Body of pancreas (tissue), 4 donors: ENCODE measurements at places on chromosomes 7 and 10. TPM values are rescaled to one million over a fixed set of nuclear protein-coding genes. Genes with fewer than 3 reads are reported as not detected.

The HYAL4 gene
- total RNA-seq = not detected

The DIP2C gene
- total RNA-seq = 11.9 TPM

The CYP3A7 gene
- total RNA-seq = 1.3 TPM

The KIAA1217 gene
- 36.9 TPM for total RNA-seq

The DENND2A gene
- total RNA-seq = 2.6 TPM

The CELF2 gene
- total RNA-seq = 10.4 TPM

The CASTOR2 gene
- total RNA-seq = 14.0 TPM

The LRWD1 gene
- 13.7 TPM for total RNA-seq

The SPAM1 gene
- total RNA-seq = not detected

The TDRD1 gene
- 0.78 TPM for total RNA-seq

The CDHR3 gene
- 14.8 TPM for total RNA-seq

The INMT gene
- 48.1 TPM for total RNA-seq

The NPC1L1 gene
- total RNA-seq = 0.52 TPM

The CEP55 gene
- total RNA-seq = not detected

The FOXP2 gene
- 16.6 TPM for total RNA-seq

The ENO4 gene
- not detected for total RNA-seq

The MYL10 gene
- total RNA-seq = not detected

The ACTL6B gene
- total RNA-seq = 0.52 TPM

DNA sequence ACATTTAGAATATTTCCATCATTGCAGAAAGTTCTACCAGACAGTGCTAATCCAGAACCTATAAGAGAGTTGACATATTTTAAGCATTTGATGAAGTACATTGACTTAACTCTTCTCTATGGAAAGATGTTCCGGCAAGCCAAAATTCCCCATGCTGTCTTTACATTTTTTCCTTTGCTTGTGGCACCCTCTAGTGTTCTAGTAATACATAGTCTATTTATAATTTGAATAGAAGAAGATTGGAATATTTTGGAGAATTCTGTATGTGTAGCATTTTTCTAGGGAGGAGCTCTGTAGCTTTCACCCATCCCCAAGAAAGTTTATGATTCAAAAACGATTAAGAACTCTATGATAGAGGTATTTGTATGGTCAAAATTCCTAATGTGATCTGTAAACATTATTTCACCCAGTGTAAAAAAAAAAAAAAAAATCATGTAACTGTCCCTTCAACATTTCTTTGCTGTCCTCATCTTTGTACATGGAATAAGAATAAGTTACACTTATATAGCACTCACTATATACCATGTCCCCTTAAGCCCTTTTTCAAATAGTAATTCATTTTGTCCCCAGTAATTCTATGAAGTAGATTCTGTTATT lies 33.2 kb downstream of the NRF1 start:
- no peak for DNase-seq

DNA sequence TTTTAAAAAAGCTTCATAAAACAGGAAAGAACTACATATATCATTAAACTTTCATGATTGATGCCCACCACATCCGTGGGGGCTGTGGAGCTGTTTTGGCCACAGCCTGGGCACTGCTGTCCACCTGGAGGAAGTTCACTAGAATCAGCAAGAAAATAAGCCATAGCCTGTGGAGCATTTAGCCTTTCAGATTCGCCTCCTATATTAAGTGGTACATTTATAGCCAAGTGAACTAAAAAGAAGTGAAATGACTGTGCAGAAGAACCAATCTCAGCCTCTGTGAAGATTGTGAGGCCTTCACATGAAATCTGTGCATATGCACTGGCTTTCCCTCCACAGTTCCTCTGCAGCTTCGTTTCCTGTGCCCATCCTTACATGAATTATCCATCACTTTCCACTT lies 23.5 kb downstream of the WNT16 start:
- no peak for DNase-seq

DNA sequence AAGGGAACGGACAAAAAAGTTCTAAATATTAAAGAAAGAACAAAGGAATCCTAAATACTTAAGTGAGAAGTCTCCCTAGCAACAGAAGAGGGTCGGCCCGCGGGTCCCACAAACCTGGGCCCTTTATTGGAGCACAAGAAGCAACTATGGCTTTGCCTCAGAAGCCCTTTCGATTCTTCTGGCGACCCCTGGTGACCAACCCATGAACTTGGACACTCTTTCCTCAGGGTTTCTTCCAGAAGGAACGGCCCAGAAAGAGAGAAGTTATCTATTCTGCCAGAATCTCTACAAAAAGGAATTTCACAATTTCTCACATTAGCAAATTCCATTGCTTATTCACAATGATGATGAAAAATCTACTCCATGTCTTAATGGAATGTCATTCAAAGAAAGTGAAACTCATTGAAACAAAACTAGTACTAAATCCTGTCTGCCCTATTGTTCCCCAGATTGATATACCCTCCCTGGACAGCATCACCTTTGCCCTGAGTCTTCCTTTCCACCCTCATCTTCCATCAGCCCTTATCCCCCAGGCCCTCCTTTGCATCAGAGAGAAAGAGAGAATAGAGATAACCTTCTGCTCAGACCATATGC lies 43.7 kb downstream of the CPVL start:
- DNase-seq = peak; percentile 67

- no peak for DNase-seq
Measured at GRCh38 chr10:56104923-56105322, 256.1 kb downstream of the ZWINT start.

- DNase-seq = no peak
Measured at GRCh38 chr7:6579446-6579845, 2.2 kb downstream of the ZDHHC4 start.

DNA sequence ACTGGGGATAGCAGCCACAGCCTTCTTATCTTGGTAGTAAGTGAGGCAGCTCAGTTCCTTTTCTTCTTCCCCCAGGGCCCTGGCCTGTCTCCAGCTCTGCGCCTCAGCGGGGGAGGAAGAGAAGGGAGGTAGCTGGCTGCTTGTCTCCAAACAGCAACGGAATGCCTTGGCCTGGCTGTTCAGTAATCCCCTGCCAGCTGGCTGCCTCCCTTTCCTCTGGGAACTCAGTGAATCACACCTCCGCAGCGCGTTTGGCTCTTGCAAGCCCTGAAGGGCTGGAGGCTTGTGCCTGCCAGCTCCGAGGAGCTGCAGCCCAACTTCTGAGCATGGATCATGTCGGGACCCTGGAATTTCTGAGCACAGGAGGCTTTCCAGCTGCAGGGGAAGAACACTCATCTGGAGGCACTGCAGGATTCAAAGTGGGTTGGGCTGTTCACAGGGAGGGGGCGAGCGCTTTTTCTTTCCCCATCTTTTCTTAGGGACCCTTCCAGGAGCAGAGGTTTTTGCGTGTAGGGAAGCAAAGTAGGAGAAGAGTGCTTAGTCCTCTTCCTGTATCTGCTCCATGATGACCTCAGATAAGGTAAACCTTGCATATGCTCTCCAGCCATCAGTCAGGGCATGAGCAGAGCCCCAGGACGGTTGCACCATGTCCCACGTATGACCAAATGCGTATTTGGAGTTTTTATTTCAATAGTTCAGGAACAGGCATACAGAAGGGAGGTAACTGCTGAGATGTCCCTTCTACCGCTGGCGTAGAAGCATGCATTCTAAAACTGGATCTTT lies 253.2 kb upstream of the INHBA start:
- peak; percentile 73 for DNase-seq

- DNase-seq = no peak
Measured at GRCh38 chr7:155324012-155324917, 26.6 kb downstream of the INSIG1 start.

DNA sequence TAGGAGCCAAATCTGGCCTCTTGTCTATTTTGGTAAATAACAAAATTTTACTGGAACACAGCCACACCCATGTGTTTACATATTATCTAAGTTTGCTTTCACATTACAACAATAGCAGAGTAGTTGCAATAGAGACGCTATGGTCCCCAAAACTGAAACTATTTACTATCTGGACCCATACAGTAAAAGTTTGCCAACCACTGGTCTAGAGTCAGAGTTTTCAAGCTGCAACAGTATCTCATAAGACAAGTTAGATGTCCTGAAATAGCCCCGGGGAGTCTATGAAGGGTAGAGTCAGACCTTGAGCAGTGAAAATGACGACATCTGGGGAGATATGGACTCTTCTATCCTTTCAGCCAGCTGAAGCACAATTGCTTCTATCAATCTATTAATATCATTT lies 74.2 kb downstream of the CTNNA3 start:
- DNase-seq = no peak

DNA sequence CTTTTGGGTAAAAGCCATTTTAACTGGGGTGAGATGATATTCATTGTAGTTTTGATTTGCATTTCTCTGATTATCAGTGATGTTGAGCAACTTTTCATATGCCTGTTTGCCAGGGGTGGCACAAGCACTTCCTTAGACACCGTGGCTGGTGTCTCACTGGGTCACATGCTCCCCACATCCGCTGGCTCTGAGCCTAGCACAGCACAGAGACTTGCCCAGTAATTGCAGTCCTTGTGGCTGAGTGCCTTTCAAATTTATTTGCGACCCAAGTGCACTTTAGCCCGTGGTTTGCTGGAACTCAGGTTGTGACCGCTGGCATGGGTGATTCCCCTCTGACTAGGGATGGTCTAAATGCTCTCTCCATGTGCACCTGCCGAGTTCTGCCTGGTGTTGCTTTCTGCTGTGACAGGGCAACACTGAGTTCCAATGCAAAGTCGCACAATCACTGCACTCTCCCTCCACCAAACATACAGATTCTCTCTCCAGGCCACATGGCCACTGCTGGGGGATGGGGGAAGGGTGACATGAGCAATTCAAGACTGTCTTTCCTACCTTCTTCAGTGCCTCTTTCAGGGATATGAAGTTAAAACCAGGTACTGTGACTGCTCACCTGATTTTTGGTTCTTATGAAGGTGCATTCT lies 66.5 kb downstream of the ZNF277 start:
- peak; percentile 15 for DNase-seq

DNA sequence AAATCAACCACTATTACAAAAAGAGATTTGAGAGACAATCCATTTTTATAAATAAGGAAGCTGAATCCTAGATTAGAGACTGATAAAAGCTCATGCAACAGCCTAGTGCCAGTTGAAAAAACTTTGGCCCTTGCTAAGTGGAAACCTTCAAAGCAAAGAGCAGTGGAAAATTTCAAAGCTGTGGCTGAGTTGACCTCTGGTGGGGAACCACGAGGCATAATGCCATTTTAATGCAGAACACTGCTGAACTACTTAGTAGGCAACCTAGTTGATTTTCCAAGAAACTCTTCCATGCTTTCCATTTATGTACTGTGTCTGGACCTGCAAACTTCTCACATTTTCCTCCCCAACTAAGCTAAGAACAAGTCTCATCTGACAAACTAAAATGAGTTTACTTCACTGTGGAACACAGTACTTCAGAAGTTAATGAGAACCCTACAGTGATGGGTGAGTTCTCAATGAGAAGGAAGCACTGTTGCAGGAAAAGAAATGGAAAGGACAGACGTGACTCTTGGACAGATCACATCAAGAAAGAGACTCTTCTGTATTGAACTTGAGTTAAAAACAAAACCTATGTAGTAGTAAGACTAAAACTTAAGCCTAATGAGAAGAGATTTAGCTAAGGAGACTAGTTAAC lies 19.5 kb downstream of the FZD9 start:
- no peak for DNase-seq

DNA sequence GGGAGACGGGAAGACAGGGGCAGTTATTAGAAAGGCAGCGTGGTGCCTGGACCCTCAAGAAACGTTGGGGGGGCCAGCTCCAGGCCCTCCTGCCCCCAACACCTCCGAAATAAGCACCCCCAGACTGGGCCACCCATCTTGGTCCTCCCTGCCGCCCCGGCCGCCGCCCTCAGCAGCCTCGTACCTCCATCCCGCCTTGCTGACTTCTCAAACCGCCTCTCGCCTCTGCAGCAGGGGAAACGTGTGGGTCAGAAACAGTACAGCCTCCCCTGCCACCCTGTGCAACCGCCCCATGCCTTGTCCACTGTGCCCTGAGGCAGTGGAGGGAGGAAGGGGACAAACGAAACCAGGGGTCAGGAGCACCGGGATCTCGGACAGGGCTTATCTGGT lies 7.2 kb downstream of the GIGYF1 start:
- DNase-seq = no peak

DNA sequence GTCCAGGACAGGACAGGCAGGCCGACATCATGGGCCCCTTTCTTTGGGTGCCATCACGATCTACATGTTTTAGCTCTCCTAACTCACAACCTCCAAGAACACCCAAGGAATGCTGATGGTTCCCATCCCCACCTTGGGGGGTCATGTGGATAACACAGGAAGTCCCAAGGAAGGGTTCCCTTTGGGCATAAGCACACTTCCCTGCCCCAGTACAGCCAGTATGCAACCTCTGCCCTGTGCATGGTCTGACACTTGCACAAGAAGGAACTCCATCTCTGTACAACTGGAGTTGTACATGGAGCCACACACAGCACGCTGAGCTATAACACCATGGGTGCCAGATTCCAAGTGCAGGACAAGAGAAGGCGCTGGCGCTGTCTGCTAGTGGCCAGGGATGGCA lies 11.0 kb downstream of the MAT1A start:
- DNase-seq = no peak

DNA sequence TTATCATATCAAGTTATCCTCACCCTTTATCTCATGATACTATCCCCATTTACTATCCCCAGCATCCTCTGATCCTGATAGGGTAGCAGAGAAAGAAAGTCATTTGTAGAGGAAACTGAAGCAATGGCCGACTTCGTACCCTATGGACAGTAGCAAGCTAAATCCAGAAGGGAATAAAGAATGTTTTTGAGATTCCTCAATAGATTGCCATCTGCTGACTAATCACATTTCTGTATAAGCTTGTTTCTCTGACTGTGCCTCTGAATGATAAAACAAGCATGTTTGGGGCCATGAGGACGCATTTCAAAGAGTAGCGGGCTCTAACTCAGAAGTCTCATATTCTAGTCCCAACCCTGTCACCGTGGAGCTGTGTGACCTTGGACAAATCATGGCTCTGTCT lies 13.2 kb upstream of the FAM107B start:
- DNase-seq = no peak

- no peak for DNase-seq
Measured at GRCh38 chr10:27392606-27393005, 111.5 kb upstream of the RAB18 start.

DNA sequence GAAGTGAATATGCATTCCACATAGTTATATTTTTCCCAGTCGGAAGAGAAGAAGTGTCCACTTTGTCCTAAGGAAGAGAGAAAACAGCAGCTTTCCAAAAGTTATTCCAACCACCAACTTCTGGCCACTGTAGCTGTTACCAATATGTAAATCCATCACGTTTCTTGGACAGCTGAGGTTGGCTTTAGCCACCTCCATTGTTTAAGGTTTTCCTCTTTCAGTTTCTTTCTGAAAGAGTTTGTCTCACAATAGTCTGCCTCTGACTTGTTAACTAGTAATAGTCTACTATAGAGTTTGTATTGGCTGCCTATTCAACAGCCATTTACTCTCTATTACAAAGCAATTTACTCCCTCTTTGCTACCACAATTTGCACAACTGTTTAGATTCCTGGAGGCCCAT lies 457.6 kb upstream of the LRRN3 start:
- DNase-seq = no peak

GRCh38 chr7:128405471-128406313 lies 4.1 kb downstream of the IMPDH1 start:
- peak; percentile 45 for DNase-seq

DNA sequence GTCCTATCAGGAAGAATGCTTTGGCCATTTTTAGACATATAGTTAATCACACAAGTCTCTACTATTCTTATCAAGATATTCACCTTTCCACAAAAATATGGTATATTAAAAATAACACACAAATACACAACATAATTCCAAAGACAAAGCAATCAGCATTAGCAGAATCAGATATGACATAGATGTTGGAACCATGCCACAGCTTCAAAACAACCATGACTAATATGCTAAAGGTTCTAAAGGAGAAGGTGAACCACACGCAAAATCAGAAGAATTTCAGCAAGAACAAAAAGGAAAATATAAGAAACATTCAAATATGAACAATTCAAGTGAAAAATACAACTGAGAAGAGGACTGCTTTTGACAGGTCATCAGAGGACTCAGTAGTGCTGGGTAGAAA lies 670.2 kb upstream of the SORCS1 start:
- no peak for DNase-seq
